Placental epithelial cell (primary cell): ENCODE measurements at places on chromosomes 2 and 18. TPM values are rescaled to one million over a fixed set of nuclear protein-coding genes. Genes with fewer than 3 reads are reported as not detected.

CPO gene
- not detected in 2 replicates for total RNA-seq

CDH2 gene
- 10.3 and 16.5 TPM in 2 replicates for total RNA-seq

TIA1 gene
- total RNA-seq: 61.4 and 128 TPM in 2 replicates

ACAA2 gene
- total RNA-seq: 39.9 and 51.0 TPM in 2 replicates

SKOR2 gene
- total RNA-seq: not detected in 2 replicates
